ENCODE measurements at places on chromosomes 7 and 10. TPM values are rescaled to one million over a fixed set of nuclear protein-coding genes. Genes with fewer than 3 reads are reported as not detected.

APBB1IP gene
- not detected for total RNA-seq

PIP gene
- total RNA-seq: not detected

TMEM140 gene
- 11.5 TPM for total RNA-seq

PLXDC2 gene
- total RNA-seq: 2.1 TPM

GHRHR gene
- total RNA-seq: not detected

FAM13C gene
- 1.6 TPM for total RNA-seq

ERVW-1 gene
- not detected for total RNA-seq

UCMA gene
- not detected for total RNA-seq

RNF133 gene
- 0.23 TPM for total RNA-seq

NAMPT gene
- total RNA-seq: 153 TPM

OGA gene
- total RNA-seq: 65.8 TPM

IGFBP1 gene
- not detected for total RNA-seq

RBP3 gene
- under 0.01 TPM for total RNA-seq

PSD gene
- total RNA-seq: 4.8 TPM

TRPV6 gene
- total RNA-seq: not detected

GLI3 gene
- total RNA-seq: 2.2 TPM

ANKRD1 gene
- total RNA-seq: 1.5 TPM

CADPS2 gene
- total RNA-seq: 20.7 TPM

INSYN2A gene
- 0.15 TPM for total RNA-seq

MALRD1 gene
- 0.15 TPM for total RNA-seq

ITPRID1 gene
- total RNA-seq: not detected

TMEM178B gene
- 0.08 TPM for total RNA-seq

ELAPOR2 gene
- 117 TPM for total RNA-seq

CPSF4 gene
- total RNA-seq: 23.5 TPM

HYAL4 gene
- total RNA-seq: not detected

ZNF212 gene
- total RNA-seq: 4.0 TPM

TAS2R4 gene
- total RNA-seq: 0.70 TPM

EPO gene
- not detected for total RNA-seq

PKD2L1 gene
- not detected for total RNA-seq

ERLIN1 gene
- total RNA-seq: 24.1 TPM

C10orf95 gene
- total RNA-seq: not detected

PPP1R17 gene
- total RNA-seq: not detected

OLAH gene
- not detected for total RNA-seq

R3HCC1L gene
- total RNA-seq: 10.6 TPM

All from smooth muscle cell of the coronary artery (primary cell).